ENCODE measurements at places on chromosomes 1 and 21.

GRCh38 chr1:182621906-182622305, 17.7 kb upstream of the RGS16 start:
- no peak for DNase-seq

DNA sequence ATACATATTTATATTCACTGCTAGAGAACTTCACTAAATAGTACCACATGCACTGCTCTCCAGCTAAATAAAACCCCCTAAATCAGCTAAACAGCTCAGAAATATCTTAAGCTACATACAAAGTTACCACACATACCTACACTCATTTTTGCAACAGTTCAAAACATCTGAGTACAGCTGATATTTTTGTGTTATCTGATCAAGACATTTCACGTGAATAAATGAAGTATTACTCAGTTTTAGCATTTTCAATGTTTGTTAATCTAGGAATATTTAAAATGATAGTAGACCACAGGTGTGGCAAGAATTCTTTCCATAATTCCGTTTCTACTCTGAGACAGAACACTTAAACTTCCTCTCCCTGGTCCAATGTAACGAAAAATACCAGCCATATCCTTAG, 20.8 kb downstream of the EVI5 start:
- DNase-seq = no peak

DNA sequence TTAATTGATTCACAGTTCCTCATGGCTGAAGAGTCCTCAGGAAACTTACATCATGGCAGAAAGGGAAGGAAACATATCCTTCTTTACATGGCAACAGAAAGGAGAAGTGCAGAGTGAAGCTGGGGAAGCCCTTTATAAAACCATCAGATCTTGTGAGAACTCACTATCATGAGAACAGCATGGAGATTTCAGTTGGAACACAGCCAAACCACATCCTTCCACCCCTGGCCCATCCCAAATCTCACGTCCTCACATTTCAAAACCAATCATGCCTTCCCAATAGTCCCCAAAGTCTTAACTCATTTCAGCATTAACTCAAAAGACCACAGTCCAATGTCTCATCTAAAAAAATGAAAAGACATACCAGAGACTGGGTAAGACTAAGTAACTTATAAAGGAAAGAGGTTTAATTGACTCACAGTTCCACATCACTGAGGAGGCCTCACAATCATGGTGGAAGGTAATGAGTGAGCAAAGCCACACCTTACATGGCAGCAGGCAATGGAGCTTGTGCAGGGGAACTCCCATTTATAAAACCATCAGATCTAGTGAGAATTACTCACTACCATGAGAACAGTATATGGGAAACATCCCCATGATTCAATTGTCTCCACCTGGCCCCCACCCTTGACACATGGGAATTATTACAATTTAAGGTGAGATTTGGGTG, 105.2 kb downstream of the MRPL39 start:
- DNase-seq = no peak

GRCh38 chr21:16073586-16073985, 343.8 kb downstream of the USP25 start:
- DNase-seq = no peak

DNA sequence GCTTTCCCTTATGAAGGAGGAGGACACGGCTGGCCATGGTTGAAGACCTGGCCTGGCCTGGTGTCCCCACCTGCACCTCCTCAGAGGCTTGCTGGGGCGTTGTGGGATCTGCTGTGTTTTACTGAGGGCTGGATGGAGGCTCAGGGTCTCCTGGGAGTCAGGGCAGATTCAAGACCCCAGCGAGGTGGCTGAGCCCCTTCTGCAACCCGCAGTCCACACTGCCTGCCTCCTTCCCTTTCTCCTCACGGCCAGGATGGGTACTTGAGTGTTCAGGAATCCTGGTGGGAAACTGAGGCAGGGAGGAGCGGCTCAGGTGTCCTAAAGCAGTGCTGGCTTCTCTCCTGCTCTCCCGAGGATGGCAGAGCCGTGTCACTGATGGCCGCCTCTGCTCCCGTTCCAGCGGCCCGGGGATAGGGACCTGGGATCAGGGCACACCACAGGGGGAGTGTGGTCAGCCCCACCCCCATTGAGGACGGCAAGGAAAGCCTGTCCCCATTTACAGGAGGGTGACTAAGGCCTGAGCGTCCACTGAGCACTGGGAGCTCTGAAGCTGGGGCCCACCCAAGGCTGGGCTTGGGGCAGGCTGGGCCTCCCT, 47.5 kb downstream of the TRPM2 start:
- no peak for DNase-seq

GRCh38 chr1:92307980-92308379, 9.1 kb downstream of the RPAP2 start:
- no peak for DNase-seq

GRCh38 chr1:57192222-57192621, 226.4 kb upstream of the C8B start:
- DNase-seq = no peak

GRCh38 chr1:240031414-240031813, 60.3 kb upstream of the FMN2 start:
- no peak for DNase-seq

- DNase-seq = no peak
These were observed 1.5 kb downstream of the CCN1 start for GRCh38 chr1:85581802-85582686.

DNA sequence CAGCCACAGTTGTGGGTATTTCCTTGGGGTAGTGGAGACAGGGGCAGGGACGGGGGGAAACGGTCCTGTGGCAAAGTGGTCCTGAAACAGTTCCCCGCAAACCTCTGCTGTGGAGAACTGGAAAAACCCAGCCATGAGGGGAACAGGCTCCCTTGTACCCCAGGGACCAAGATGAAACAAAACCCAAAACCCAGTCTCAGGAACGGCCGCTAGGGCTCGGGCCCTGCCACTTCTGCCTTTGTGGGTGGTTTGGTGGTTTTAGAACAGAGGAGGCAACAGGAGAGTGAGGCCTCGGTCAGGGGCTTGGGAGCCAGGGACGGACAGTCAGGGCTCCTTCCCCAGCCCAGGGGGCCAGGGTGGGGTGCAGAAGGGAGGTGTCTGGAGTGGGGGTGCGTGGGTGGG, 24.8 kb upstream of the EDN2 start:
- no peak for DNase-seq

DNA sequence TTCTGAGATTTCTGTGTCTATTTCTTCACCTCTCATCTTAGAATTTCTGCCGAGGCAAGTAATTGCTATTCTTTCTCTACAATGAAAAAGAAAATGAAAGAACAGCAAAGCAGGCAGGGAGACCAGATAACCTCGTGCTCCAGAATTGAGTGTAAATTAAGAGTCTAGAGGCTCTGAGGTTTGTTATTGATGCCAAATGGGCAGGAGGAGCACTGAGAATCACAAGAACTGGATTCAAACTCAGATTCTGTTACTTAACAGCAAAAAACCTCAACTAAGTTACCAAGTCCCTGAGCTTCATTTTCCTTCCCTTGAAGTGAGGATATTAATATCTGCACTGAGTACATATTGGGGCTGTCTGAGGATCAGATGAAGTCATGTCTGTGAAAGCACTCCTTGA, 5.5 kb upstream of the DDR2 start:
- DNase-seq = no peak

- peak; percentile 21 for DNase-seq
These were observed 103.1 kb upstream of the USP24 start for GRCh38 chr1:55318116-55318817.

GRCh38 chr1:183126000-183126366, 60.1 kb upstream of the LAMC2 start:
- DNase-seq = no peak

DNA sequence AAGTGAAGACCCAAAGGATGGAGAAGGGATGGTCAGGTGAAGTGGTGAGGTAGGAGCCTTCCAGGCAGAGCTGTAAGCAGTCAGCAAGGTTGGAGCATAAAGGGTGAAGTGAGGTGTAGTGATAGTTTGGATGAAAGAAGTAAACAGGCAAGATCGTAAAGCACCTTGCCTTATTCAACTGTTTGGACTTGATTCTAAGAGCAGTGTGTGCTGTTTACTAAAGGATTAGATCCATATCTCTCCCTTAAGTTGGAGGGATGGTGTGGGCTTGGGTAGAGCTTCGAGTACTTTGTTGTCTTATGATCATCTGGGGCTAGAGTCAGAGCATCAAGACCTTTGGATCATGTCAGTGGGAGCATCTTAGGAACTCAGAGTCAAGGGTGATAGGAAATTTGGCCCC, 39.8 kb upstream of the CD34 start:
- DNase-seq = no peak

DNA sequence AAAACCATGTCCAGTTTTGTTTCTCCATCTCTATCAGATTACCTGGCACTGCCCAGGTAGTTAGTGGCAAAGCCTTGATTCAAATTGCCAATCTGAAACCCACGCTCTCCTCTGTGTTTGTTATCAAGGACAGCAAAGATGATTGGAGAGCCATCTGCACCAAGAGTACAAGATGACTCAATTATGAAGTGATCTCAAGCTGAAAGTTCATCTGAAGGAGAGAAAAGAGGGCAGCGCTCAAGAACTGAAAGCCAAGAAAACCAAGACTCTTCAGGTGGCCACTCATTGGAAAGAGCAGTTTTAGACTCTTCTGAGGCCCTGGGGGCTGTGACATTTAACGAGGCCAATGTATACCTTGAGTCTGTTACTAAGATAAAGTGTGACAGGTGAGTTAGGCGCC, 13.8 kb downstream of the RXRG start:
- DNase-seq = no peak

DNA sequence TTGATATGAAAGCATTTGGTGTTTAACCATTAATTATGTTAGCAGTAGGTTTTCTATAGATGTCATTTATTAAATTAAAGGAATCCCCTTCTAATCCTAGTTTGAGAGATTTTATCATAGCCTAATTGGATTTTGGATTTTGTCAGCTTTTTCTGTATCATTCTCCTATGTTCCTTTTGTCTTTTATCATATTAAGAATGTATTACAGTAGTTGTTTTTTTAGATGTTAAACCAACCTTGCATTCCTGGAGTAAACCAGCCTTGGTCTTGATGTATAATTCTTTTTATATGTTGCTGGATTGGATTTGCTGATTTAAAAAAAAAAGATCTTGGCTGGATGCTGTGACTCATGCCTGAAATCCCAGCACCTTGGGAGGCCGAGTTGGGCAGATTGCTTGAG, 5.6 kb downstream of the SETDB1 start:
- no peak for DNase-seq

- no peak for DNase-seq
These were observed 3.9 kb downstream of the CD53 start for GRCh38 chr1:110876748-110877341.

DNA sequence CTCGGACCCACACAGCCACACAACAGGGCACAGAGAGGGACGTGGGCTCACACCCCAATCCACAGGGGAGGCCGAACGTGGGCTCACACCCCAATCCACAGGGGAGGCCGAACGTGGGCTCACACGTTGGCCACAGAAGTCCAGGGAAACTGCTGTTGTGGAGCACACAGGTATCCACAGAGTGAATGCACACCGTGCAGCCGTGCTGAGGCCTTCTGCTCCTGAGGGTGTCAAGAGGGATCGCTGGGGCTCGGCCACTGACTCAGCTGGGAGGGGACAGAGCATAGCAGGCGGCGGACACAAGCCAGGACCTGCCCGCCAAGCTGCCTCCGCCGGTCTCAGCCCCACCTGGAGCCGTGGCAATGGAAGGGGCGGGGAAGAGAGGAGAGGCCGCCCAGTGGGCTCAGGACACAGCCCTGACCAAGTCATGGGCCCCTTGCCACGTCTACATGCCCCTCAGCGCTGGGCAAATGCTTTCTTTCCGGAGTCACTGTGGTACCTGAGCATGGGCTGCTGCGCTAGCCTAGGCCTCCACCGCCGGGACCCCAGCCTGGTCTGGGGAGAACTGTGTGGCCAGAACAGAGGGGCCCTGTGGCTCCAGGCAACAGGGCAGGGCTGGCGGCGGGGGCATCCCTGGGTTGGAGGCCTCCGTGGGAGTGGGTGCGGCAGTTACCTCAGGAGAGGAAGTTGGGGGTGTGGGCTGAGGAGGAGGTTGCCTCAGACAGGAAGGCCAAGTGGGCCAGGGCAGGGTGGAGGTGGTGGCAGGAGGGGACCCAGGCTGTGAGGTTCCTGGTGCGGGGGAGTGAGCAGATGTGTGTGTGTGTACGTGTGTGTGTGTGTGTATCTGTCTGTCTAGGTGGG, 1.2 kb downstream of the SYTL1 start:
- DNase-seq = peak; percentile 65

GRCh38 chr1:43348343-43348808, 10.4 kb upstream of the CDC20 start:
- DNase-seq = no peak

DNA sequence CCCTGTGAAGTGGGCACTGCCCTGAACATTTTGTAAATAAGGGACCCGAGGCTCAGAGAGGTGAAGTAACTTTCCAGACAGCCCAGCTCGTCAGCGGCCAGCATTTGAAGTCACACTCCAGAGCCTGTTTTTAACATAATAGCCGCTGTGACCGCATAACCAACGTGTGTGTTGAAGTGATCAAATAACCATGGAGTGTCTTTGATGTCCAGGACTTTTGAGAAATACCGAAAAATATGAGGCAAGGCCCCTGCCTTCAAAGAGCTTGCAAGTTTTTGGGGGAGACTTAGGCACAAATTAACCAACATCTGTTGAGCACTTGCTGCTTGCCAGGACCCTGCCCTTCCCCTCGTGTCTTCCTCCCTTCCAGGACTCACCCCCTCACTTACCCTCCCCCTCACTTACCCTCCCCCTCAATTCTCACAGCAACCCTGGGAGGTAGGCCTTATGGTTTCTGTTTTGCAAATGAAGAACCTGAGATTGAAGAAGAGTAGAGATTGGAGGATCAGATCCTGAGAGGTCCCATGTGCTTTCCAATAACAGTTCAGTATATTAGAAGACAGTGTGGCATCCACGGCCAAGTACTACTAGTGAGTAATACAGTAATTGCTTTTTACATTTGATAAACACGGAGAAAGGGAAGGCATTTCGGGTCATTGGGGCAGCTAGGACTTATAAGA, 1.3 kb upstream of the SLC16A1 start:
- peak; percentile 77 for DNase-seq

GRCh38 chr1:29245261-29245660, 8.9 kb downstream of the PTPRU start:
- no peak for DNase-seq

DNA sequence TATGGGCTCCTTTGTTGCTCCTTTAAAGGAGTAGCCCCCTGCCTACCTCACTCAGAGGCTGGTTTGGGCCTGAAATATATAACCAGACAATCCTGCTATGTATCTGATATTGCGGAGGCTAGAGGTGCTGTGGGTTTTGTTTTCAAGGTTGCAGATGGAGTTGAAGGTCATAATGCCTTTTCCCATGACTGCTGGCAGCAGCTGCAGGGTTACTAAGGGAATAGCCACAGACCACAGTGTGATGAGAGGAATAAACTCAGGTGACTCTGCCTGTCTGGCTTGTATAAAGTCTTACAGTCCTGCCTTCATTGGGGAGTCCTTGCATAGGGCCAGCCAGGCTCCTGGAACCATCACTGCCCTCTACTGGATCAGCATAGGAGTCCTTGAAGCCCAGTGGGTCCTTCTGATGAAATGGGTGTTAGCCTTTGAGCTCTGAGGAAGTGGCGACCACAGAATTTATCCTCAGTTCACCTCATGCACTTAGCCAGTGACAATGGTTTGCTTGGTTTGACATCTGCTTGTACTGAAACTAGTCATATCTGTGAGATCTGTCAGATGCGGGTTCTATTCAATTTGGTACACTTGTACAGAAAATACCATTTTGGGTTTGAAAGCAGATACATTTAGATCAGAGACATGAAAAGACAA, 174.4 kb upstream of the HMCN1 start:
- peak; percentile 40 for DNase-seq

GRCh38 chr1:223363057-223363855, 720 bp downstream of the SUSD4 start:
- peak; percentile 15 for DNase-seq

GRCh38 chr1:97207868-97208267, 486.3 kb downstream of the PTBP2 start:
- DNase-seq = no peak

Measured in germinal center (tissue), 1 donor.